Peyer's patch (tissue), 4 donors: ENCODE measurements at places on chromosomes 4 and X. TPM values are rescaled to one million over a fixed set of nuclear protein-coding genes. Genes with fewer than 3 reads are reported as not detected.

HEPH gene
- 249 TPM for total RNA-seq

DNA sequence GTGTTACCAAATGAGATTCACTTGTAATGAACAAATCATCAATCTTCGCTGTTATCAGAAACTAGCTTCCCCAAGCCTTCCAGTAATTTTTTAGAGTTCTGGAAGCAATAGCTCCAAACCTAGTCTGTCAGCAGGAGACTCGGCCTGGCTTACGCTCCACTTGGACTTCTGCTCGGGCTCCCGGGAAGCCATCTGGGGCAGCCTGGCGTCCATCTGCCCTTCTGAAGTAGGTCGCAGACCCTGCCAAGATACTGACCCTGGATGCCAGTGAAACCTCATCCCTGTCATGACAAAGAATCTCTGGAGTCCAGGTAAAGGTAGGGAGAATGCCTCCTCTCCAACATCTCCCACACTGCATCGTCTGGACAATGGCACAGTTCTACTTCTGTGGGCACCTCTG is 493.8 kb upstream of the ZFP42 start:
- H3K27me3 ChIP-seq: no peaks in the 10 kb centered on the region
- H3K4me1 ChIP-seq: no peaks in the 10 kb centered on the region
- no peak overlapping the region for H3K4me3 ChIP-seq
- no peak overlapping the region for H3K27ac ChIP-seq
- no peaks in the 10 kb centered on the region for H3K36me3 ChIP-seq

GRCh38 chr4:5824635-5825034 is 68.3 kb downstream of the CRMP1 start:
- H3K27me3 ChIP-seq: no peaks in the 10 kb centered on the region
- DNase-seq: no peak
- no peaks in the 10 kb centered on the region for H3K4me1 ChIP-seq
- H3K36me3 ChIP-seq: no peaks in the 10 kb centered on the region
- no peak overlapping the region for H3K4me3 ChIP-seq

SPANXC gene
- total RNA-seq: not detected

SCML2 gene
- 0.47 TPM for total RNA-seq
